ENCODE measurements at places on chromosomes 2 and 18. TPM values are rescaled to one million over a fixed set of nuclear protein-coding genes. Genes with fewer than 3 reads are reported as not detected.

CD8B2 gene
- total RNA-seq: not detected

ZC3H6 gene
- 5.3 TPM for total RNA-seq

EMILIN2 gene
- total RNA-seq: 18.3 TPM

- no peaks in the 10 kb centered on the region for H3K4me1 ChIP-seq
- H3K36me3 ChIP-seq: no peaks in the 10 kb centered on the region
- H3K27ac ChIP-seq: no peak overlapping the region
- 0 out of 2 replicates have a peak, but pooled peaks cover 5% of the 10 kb centered on the region for H3K27me3 ChIP-seq
- H3K4me3 ChIP-seq: no peak overlapping the region
These were observed 82.1 kb downstream of the TMEM163 start for GRCh38 chr2:134636714-134637113.

- no peak for DNase-seq
- H3K36me3 ChIP-seq: no peaks in the 10 kb centered on the region
- no peaks in the 10 kb centered on the region for H3K27me3 ChIP-seq
- H3K4me1 ChIP-seq: no peaks in the 10 kb centered on the region
- no peak overlapping the region for H3K4me3 ChIP-seq
These were observed 46.3 kb downstream of the DYSF start for GRCh38 chr2:71499691-71500090.

- H3K36me3 ChIP-seq: no peaks in the 10 kb centered on the region
- peaks cover 12% of the 10 kb centered on the region for H3K27me3 ChIP-seq
- H3K4me3 ChIP-seq: no peak overlapping the region
- DNase-seq: no peak
- no peak overlapping the region for H3K27ac ChIP-seq
- no peaks in the 10 kb centered on the region for H3K4me1 ChIP-seq
These were observed 2.8 kb downstream of the MAPK4 start for GRCh38 chr18:50562686-50563085.

DNA sequence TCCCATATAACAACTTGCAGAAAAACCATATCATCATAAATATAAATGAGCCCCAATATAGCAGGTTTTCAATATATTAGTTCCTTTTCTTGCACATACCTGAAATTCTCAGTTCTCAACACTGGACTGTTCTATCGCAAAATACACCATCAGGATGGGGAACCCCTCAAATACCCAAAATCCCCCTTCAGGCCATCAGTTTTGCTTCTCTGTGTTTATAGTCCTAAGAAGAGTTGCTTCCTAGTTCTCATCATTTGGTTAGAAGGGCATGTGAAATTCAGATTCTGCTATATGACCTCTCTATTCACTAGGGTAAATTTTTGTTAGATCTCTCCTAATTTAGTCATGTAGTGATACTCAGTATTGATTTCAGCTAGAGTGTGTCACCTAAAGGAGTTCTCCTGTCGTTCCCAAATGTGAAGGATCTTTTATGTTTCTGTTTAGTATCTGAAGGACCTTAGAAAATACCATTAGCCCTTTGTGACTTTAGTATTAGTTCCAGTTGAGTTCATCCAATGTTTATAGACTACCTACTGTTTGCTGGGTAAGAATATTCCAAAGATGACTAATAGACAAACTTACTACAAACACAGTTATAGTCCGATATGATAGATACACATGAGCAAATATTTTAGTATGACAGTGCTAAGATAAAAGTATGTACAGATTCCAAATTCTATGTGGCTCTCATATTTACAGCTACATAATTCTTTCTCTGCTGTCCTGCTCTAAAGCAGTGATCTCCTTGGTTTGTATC, 115.8 kb downstream of the TTC27 start:
- no peaks in the 10 kb centered on the region for H3K27me3 ChIP-seq
- no peak overlapping the region for H3K27ac ChIP-seq
- H3K36me3 ChIP-seq: no peaks in the 10 kb centered on the region
- no peaks in the 10 kb centered on the region for H3K4me1 ChIP-seq

GRCh38 chr2:88452565-88452905, at the start of gene FOXI3:
TSS of gene FOXI3 (minus strand) at chr2:88452693. CDS start at chr2:88452535, 158 bp downstream.
- DNase-seq: no peak
- H3K27ac ChIP-seq: no peak within 1 kb of the TSS
- H3K4me3 ChIP-seq: 0 out of 2 replicates have a peak within 1 kb of the TSS, but pooled peaks have one; percentile 23

DNA sequence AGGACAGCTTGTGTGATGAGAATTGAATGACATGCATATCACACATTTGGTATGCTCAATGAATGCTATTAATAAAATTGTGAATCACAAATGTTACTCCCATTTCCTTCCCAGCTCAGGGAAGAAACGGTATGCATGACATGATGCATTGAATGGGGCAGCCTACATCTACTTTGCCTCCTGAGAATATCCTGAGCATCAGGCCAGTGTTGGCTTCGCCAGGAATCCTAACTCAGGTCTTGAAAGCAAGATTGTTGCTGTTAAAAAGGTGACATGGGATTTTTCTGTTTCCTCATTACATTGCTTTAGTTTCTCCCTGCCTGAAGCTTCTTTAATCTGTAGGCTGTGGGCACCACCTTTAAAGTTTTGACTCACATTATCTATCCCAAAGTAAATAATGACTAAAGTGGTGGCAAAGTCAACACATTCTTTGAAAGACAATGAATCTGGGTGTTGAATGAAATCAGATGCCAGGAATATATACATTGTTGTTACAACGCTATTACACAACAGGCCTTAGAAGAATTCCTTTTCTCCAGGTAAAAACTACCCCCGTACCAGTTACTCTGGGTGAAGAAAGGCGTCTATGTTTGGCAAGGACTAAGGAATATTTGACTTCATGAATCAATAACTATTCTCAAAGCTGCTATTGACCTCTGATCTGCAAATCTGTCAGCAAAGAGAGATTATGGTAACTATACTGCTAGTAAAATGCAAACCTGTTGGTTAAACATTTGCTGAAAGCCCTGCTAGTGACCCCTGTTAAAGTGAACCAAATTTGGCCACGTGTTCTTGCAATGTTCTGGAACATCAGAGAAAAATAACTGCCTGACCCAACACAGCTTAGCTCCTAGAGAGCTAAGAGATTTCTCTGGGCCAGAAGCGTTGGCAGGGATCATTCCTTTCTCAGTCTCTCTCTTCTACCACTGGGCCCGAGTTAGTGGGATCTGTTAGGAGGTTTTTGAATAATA, 30.5 kb upstream of the NEDD4L start:
- H3K4me1 ChIP-seq: no peaks in the 10 kb centered on the region
- H3K27me3 ChIP-seq: no peaks in the 10 kb centered on the region
- peak; percentile 78 for DNase-seq
- H3K27ac ChIP-seq: no peak overlapping the region

DNA sequence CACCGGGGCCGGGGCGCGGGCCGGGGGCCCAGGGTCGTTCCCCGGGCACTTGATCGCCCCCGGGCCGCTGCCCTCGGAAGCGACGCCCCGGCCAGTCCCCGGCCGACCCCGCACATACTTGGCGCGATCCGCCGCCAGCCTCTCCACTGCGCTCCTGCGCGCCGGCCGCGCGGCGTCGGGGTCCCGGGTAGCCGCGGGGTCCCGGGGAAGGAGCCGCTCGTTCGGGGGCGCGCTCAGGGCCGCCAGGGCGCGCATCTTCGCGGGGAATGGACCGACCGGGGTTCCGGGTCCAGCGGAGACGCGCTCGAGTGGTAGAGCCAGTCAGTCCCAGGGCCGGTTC, 204 bp downstream of the FAM110C start:
- no peak for DNase-seq
- peaks cover 2% of the 10 kb centered on the region for H3K36me3 ChIP-seq
- H3K27me3 ChIP-seq: peaks cover 27% of the 10 kb centered on the region

GRCh38 chr18:52377094-52377493, 37.1 kb downstream of the DCC start:
- H3K4me1 ChIP-seq: no peaks in the 10 kb centered on the region
- H3K36me3 ChIP-seq: no peaks in the 10 kb centered on the region
- H3K27ac ChIP-seq: no peak overlapping the region
- DNase-seq: no peak
- H3K27me3 ChIP-seq: no peaks in the 10 kb centered on the region

- H3K36me3 ChIP-seq: no peaks in the 10 kb centered on the region
- H3K4me1 ChIP-seq: no peaks in the 10 kb centered on the region
- no peak for DNase-seq
These were observed 52.2 kb upstream of the CAB39 start for GRCh38 chr2:230660294-230661060.
